ENCODE measurements at places on chromosomes 4 and X. TPM values are rescaled to one million over a fixed set of nuclear protein-coding genes. Genes with fewer than 3 reads are reported as not detected.

MAGEA4 gene
- total RNA-seq, result not detected

ARSJ gene
- 4.3 TPM for total RNA-seq

CT45A5 gene
- not detected for total RNA-seq

RBMX gene
- 103 TPM for total RNA-seq

UNC5C gene
- total RNA-seq, result 23.0 TPM

RNF150 gene
- 30.8 TPM for total RNA-seq
